ENCODE measurements at places on chromosomes 12 and 14. TPM values are rescaled to one million over a fixed set of nuclear protein-coding genes. Genes with fewer than 3 reads are reported as not detected.

Gene DYRK2
- total RNA-seq, result 70.9 TPM

Gene KRT6C
- not detected for total RNA-seq

Gene SELPLG
- 0.34 TPM for total RNA-seq

GRCh38 chr12:124391340-124392261 lies 96.7 kb downstream of the RFLNA start:
- peak overlapping the region; percentile 28 for H3K27ac ChIP-seq
- peaks cover 27% of the 10 kb centered on the region for H3K27me3 ChIP-seq
- H3K4me1 ChIP-seq, result peaks cover 35% of the 10 kb centered on the region
- no peak for DNase-seq

GRCh38 chr14:85533861-85534291 lies 3.9 kb downstream of the FLRT2 start:
- H3K27ac ChIP-seq, result peak overlapping the region; percentile 88
- no peaks in the 10 kb centered on the region for H3K36me3 ChIP-seq
- H3K4me1 ChIP-seq, result peaks cover 24% of the 10 kb centered on the region

DNA sequence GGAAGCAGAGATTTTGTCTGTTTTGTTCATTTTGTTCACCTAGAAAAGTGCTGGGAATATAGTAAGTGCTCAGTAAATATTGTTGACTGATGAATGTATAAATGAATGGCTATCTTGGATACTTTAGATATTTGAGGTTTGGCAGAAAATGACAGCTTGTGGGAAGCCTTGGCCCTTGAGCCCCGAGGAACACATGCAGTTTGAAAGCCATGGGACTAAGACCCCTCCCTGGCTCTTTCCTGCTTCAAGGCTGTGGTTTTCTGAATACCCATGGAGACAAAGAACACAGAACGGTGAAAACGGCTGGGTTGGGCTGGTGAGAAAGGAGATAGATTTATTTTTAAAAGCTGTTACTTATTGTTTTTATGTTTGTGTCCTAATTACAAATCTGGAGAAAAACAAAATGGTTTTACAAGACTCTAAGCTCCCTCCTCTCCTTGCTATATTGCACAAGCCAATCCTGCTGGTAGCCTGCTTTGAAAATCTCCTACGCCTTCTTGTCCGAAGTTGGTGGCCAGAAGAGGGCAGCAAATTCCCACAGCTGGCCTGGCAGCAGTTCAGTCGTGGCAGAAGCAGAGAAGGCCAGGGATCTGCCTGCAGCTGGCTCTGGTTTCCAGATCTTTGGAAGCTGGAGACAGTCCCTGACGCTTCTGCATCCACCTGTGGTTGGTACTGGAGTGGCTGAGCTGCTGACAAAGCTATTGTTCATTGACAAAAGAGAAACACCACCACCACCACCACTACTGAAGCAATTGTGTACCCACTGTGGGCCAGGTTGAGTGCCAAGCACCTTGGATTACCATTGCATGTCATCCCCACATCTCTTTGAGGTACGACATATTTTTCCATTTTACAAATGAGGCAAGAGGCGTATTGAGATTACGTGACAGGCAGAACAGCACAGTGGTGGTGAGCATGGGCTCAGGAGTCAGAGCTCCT lies 5.2 kb upstream of the KRT85 start:
- peak; percentile 87 for DNase-seq
- H3K27ac ChIP-seq, result no peak overlapping the region
- no peak overlapping the region for H3K4me3 ChIP-seq
- no peaks in the 10 kb centered on the region for H3K4me1 ChIP-seq
- peaks cover 5% of the 10 kb centered on the region for H3K27me3 ChIP-seq

DNA sequence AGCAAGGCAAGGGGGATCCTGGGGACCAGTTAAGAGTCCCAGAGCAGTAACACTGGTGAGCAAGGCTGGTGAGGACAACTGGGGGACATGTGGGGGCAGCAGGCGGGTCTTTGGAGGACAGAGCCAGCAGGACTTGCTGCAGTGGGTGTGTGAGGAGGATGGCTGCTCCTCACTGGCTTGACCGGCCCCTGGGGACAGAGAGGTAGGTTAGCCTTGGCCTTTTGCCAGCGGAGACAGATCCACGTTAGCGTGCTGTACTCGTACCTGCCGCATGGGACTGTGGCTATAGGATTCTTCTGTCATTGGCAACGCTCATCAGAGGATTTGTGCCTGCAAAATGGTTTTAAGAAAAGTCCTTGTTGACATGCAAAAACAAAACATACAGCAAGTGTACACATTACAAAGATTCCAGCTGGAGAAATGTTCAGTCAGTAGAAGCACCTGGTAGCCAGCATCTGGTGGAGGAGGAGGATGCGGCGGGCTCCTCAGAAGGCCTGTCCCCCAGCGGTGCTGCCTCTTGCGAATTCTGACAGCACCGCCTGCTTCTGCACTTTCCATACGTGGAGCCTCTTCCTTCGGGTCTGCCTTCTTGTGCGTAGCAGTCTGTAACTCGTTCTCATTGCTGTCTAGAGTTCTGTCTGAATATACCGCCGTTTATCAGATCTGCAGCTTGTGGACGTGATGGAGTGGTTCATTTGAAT lies 91.3 kb downstream of the EP400 start:
- no peaks in the 10 kb centered on the region for H3K36me3 ChIP-seq
- peaks cover 2% of the 10 kb centered on the region for H3K27me3 ChIP-seq
- H3K4me3 ChIP-seq, result no peak overlapping the region
- H3K27ac ChIP-seq, result peak overlapping the region; percentile 4

DNA sequence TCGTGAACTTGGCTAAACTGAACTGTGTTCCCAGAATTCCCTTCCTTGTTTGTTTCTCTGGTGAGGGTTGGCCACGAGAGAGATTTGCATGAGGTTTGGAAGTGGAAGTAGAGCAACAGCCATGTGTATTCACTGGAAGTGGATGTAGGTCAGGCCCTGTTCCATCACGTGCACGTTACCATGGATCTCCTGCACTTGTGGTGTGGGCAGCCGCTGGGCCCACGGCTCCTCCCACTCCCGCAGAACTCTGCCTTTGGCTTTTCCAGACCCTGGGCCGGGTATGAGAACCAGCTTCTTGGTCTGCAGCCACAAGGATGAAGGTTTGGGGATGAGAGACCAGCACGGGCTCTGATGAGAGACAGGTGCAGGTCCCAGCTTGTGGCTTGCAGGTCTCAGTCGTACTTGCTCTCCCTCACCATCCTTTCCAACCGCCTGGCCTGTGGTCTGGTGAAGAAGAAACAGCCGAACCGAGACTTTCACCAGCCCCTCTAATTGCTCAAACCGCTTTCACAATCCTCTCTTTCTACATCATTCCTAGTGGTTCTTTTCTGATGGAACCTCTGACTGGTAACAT lies 94.9 kb downstream of the DUSP16 start:
- no peak overlapping the region for H3K27ac ChIP-seq
- peak overlapping the region; percentile 18 for H3K4me3 ChIP-seq
- H3K36me3 ChIP-seq, result peaks cover 23% of the 10 kb centered on the region
- peaks cover 2% of the 10 kb centered on the region for H3K27me3 ChIP-seq

- no peaks in the 10 kb centered on the region for H3K36me3 ChIP-seq
- H3K27ac ChIP-seq, result no peak overlapping the region
- H3K4me3 ChIP-seq, result no peak overlapping the region
- DNase-seq, result no peak
- H3K4me1 ChIP-seq, result no peaks in the 10 kb centered on the region
Observed at GRCh38 chr14:56561606-56562005, 18.0 kb upstream of the TMEM260 start.

DNA sequence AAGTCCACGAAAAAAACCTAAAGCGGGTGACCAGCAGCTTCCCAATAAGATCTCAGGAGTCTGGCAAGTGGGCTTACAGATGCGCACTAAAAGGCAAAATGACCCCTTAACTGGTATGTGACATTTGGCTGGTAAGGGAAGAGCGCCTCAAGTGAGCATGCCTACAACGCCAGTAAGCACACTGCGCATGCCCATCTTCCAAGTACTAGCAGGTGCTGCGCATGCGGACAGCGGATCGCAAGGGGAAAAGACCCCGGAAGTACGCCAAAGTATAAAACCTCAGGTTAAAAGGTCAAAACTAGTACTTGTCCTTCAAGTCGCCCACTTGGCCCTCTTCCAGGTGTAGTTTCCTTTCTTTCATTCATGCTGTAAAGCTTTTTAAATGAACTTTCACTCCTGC lies 518.5 kb upstream of the MDGA2 start:
- no peaks in the 10 kb centered on the region for H3K36me3 ChIP-seq
- H3K27me3 ChIP-seq, result no peaks in the 10 kb centered on the region
- no peak overlapping the region for H3K4me3 ChIP-seq
- no peak for DNase-seq

GRCh38 chr14:75479770-75480600 lies 42.3 kb upstream of the BATF start:
- H3K4me1 ChIP-seq, result no peaks in the 10 kb centered on the region
- peaks cover 8% of the 10 kb centered on the region for H3K36me3 ChIP-seq
- H3K27me3 ChIP-seq, result no peaks in the 10 kb centered on the region

- H3K4me1 ChIP-seq, result no peaks in the 10 kb centered on the region
- DNase-seq, result no peak
- H3K27me3 ChIP-seq, result peaks cover 1% of the 10 kb centered on the region
- H3K27ac ChIP-seq, result no peak overlapping the region
- no peak overlapping the region for H3K4me3 ChIP-seq
Observed at GRCh38 chr14:62428429-62429203, 616.6 kb downstream of the KCNH5 start.

Measured in glutamatergic neuron (in vitro differentiated cells).